ENCODE measurements at places on chromosomes 7 and 10.

- DNase-seq, result no peak
Observed at GRCh38 chr10:117005527-117006055, 604 bp upstream of the SHTN1 start.

DNA sequence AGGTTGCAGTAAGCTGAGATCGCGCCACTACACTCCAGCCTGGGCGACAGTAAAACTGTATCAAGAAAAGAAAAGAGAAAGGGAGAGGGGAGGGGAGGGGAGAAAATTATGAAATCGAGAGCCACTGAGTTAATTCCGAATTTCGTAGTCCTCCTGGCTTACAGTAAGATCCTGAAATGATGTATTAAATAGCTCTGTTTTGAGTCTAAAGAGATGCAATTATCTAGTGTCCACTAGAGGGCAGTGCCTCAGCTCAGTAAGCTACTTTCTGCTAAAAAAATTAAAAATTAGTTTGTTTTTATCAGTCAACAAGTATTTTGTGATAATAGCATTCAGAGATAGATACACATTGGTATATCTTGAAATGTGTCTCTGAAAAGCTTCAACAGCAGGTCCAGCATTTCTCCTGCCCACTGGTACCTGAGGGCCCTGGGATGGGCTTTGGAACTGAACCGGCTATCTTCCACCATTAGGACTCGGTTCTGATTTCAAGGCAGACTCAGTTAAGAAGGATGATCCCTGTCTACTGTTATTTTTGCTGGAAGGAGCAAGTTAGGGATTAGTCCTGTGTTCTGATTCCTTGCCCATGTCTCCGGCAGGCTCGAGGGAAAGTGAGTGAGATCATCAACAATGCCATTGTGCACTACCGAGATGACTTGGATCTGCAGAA lies 19.5 kb downstream of the TSPAN33 start:
- peak; percentile 38 for DNase-seq

DNA sequence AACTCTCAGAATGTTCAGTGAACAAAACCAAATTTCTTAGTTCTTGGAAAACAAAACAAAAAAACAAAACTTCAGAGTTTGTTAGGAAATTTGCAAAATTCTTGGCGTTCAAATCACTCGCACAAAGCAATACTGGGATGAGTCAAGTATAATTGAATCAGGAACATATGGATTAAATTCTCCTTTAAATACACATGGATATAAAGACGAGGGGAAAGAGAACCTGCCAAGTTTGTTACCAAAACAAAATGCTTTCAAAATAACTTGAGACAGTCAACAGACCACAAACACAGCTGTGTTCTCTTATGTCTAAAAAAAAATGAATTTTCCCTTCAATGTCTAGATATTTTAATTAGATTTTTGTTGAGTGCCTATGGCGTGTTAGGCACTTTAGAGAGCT lies 93.5 kb upstream of the MPP7 start:
- no peak for DNase-seq

DNA sequence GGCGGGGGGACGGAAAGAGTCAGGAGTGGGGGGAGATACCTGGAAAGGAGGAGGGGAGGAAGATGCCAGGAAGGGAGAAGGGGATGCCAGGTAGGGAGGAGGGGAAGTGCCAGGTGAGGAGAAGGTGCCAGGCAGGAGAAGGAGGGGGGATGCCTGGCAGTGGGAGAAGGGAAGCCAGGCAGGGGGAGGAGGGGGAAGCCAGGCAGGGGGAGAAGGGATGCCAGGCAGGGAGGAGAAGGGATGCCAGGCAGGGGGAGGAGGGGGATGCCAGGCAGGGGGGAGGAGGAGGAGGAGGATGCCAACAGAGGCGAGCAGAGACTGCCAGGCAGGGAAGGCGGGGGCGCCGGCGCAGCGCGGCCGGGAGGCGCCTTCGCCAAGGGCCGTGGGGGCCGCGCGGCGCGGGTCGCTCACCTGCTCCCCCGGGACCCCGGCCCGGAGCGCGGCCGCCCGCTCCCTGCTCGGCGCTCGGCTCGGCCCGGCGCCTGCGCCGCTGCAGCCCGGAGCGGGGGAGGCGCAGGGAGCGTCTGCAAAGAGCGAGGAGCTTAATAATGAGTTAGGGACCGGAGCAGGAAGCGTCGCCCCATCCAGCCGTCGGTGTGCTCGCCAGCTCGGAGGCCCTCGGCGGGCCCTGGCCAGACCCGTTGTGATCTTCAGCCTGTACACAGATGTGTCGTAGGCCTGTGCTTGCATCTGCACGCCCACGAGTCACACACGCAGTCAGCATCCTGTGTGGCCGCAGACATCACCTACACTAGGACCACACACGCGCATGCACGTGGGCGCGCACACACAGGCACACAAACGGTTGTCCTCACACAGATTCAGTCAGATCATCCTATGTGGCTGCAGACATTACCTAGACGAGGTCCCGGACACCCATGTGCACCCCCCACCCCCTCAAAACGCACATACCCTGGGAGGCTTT lies 28.4 kb upstream of the SMARCD3 start:
- DNase-seq, result peak; percentile 55

DNA sequence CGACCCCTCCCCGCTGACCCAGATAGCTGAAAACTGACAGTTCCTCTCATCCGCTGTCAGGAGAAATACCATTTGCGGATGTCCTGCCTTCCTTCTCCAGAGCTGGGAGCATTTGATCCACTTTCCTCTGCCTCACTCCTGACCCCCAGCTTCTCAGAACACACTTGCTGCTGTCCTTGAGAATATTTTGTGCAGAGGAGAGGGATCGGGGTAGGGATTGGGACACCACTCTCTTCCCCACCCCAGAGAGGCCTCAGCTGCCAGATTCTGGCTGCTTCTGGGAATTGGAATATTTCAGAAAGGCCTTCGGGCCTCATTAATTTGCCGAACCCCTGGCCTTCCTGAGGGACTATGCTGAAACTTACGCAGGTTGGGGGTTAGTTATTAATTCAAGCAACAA lies 97.0 kb downstream of the C10orf105 start:
- no peak for DNase-seq

- no peak for DNase-seq
Observed at GRCh38 chr7:44979481-44980392, 922 bp upstream of the MYO1G start.

GRCh38 chr10:71860243-71861029 lies 9.4 kb upstream of the PSAP start:
- peak; percentile 100 for DNase-seq

GRCh38 chr10:119608316-119609155 lies 11.8 kb upstream of the TIAL1 start:
- DNase-seq, result no peak

DNA sequence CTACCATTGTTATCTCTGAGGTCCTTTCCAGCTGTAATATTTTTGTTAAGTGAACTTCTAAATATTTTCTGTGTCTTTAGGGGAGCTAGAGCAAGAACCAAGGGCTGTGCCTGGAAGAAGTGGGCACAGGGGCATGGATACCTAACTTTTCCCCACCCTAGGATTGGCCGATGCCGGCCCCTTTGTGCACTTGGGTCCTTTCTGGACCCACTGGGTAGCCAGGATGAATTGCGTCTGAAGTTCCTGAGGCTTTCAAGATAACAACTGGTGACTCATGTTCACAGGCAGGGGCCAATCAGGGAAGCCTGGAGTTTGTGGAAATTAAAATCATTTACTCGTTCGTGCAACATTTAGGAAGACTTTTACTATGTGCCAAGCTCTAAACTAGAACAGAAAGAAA lies 758 bp downstream of the DPCD start:
- no peak for DNase-seq

- DNase-seq, result no peak
Observed at GRCh38 chr10:31479752-31480151, 160.7 kb downstream of the ZEB1 start.

GRCh38 chr7:29190349-29191045 lies 4.1 kb upstream of the CHN2 start:
- DNase-seq, result no peak

DNA sequence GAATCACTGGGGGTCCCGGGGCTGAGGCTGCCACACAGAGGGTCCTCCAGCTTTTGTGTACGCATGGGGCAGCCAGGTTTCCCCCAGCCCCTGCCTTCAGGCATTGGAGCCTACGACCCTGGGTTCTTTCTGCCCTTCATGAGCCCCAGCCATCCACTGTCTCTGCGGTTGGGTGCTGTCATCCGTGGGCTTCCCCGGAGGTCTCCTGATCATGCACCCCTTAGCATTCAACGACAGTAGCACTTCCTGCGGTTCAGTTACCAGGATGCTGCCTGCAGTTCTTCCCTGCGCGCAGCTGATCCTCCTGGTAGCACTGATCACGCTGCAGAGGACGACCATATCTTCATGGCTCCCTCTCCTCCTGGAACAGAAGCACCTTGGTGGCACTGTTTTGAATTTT lies 676.3 kb downstream of the SDK1 start:
- no peak for DNase-seq

GRCh38 chr10:121481180-121481579 lies 117.1 kb downstream of the FGFR2 start:
- no peak for DNase-seq

GRCh38 chr10:131834152-131834810 lies 66.5 kb upstream of the PPP2R2D start:
- DNase-seq, result no peak

- DNase-seq, result no peak
Observed at GRCh38 chr10:110751850-110752249, 107.7 kb downstream of the RBM20 start.

DNA sequence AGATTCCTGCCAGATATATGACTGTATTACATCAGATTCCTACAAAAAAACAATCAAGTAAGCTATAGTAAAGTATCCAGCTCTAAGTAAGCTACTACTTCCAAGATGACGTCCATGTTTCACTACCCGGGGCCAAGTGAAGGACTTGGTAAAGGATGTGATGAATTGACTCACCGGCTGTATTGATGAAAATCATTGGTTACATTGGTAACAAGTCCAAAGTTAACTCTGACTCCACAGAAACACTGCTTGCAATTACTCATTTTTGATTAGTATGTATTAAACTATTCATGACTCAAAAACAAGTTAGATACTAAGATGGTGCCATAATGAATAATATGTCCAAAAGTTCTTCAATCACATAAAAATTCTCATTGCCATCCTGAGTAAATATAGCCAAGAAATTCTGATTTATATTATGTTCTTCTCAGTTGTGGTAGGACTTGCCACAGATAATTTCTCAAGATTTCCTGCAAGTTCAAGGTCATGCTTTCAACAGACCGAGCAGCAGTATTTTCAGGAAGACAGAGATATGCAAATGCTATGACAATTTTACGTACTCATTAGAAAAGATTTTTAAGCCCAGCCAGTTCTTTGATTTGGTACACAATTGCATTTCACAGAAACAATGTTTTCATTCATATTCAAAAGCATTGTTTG lies 12.6 kb upstream of the DNAJC1 start:
- peak; percentile 69 for DNase-seq

DNA sequence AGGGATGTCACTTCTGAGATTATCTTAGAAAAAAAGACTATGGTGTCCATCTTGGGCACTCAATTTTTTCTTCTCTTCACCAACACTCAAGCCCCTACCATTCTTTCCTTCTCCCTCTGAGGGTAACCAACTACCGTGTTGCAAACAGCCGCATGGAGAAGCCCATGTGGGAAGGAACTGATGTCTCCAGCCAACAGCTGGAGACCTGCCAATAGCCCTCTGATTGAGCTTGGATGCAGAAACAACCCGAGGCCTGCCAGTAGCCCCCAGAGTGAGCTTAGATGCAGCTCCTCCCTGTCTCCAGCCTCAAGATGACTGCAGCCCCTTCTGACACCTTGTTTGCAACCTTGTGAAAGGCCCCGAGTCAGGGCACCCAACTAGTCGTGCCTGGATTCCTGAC lies 36.4 kb upstream of the CHCHD3 start:
- no peak for DNase-seq

Data from HCEC 1CT (cell line).